ENCODE measurements at places on chromosomes 13 and 19.

- no peak for DNase-seq
These were observed 14.4 kb upstream of the GIPR start for GRCh38 chr19:45653634-45654033.

DNA sequence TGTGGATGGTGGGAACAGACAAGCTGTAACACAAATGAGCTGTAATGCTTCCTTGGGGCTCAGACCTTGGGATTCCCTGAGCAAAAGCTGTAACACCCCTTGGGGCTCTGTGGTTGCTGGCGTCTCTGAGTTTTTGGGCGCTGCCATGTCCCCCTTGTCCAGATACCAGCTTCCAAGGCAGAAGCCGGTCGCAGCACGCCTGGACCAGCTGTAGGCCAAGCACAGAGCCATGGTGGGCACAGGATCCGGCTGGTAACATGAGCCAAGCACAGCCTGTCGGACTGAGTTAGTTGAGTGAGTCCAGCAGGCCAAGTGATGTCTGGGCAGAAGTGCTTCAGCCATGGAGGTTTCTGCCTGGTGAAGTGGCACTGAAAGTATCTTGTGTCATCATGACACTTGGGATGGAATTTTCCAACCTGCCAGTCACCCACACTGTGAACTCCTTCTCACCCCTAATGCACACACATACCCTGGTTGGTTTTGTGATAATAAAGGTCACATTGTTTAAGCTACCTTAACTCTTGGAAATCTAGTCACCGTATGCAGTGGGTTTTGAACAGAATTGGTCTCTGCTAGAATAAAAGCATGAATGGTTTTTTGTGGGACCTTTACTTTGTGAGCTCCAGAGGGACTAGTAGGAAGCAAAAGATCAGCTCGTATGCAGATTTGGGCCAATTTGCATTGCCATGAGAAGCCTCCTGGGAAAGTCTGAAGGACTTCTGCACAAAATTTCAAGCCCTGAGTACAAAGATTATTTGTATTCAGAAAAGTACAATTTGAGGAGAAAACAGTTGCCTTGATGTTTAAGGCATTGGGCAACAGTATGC lies 7.0 kb upstream of the ZNF17 start:
- DNase-seq = no peak

GRCh38 chr13:41934994-41935393 lies 25.9 kb downstream of the VWA8 start:
- no peak for DNase-seq

DNA sequence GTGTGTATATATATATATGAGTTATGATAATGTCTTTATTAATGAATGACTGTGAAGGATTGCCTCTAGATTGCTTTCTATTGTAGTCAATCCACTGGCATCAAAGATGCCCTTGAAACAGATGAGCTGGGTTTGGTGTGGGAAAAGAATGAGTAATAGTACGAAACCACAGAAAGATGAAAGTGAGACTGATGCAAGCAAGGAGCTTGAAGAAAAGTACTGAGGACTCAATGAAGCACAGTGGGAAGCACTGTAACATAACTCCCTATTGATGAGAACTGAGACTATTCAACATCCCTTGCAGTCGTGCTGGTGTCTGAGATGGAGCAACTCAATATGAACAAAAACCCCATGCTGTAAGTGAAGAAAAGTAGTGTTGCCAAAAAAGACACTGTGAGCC lies 1794.2 kb downstream of the SLITRK5 start:
- DNase-seq = no peak

DNA sequence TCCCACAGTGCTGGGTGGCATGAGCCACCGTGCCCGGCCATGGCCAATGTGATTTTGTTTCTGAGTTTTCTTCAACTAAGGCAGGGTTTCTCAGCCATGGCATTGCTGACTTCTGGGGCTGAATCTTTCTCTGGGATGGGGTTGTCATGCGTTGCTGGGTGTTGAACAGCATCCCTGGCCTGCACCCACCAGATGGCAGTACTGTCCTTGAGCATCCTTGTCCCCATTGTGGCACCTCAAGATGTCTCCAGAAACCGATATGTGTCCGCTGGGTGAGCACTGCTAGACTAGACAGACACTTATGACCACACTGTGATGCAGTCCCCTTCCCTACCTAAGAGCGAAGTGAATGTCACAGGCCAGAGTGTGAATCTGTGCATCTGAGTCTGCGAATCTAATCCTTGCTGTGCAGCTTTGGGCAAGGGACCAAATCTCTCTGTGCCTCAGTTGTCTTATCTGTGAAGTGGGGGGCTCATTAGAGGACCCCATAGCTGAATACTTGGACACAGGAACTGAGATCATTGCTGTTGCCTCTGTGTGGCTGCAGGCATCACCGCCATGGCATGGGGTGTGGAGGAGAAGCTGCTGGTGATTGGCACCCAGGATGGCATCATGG lies 50.3 kb upstream of the SIN3B start:
- DNase-seq = peak; percentile 53

DNA sequence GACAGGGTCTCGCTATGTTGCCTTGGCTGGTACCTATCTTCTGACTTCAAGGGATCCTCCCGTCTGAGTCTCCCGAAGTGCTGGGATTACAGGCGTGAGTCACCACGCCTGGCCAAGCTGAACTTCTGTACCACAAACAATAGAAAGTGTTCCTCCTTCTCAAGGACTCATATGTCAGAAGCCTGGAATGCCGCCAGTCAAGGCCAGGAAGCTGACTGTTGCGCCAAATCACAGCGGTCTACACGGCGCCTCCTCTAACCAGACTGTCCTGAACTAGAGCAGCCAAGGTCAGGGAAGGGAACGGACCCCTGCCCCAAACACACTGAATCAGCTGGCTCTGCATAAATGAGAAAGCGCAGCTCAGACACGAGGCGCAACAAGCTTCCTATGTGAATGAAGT lies 14.6 kb downstream of the RAB20 start:
- DNase-seq = peak; percentile 45

- DNase-seq = no peak
These were observed 16.2 kb upstream of the FREM2 start for GRCh38 chr13:38670627-38671026.

- no peak for DNase-seq
These were observed 188.5 kb downstream of the LACC1 start for GRCh38 chr13:44068169-44068568.

GRCh38 chr19:5788422-5788821 lies 2.5 kb downstream of the DUS3L start:
- DNase-seq = no peak

DNA sequence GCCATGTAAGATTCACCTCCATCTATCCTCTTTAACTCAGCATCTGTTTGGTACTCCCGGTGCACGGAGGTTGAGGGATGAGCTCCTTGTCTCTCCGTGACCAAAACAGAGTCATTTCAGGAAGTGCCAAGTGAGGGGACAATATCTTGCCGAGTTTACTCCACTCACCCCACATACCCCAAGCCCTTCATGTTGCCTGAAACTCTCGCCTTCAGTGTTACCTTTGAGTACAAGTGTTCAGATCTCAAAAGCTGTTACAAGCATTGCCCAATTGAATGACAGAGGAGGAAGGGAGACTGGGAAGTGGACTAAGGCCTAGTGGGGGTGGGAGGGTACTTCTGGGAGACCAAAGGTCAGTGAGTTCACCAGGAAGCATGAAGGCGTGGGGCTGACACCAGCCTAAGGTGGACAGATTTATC lies 6.0 kb upstream of the SIGLEC12 start:
- no peak for DNase-seq

- no peak for DNase-seq
These were observed 10.7 kb downstream of the ZNF846 start for GRCh38 chr19:9757544-9758501.

- DNase-seq = no peak
These were observed 89.7 kb downstream of the AKAP11 start for GRCh38 chr13:42361701-42362100.

GRCh38 chr19:12996406-12997094 lies 1.3 kb downstream of the NFIX start:
- DNase-seq = peak; percentile 43

DNA sequence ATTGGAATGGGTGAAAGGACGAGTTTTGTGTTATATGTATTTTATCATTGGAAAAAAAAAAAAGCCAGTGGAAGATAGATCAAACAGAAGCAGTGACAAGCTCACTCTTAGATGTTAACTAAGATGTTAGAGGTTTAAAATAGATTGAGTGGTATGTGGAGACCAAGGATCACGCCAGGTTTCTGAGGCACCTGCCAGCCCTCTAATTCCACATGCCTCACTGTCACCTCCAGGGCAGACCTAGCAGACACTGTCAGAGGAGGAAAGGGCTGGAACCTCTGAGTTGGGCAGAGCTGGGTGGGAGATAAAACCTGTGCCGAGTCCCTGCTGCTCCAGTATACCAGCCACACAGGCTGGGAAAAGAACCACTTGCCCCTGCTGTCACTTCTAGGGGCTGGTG lies 57.5 kb upstream of the SIAH3 start:
- no peak for DNase-seq

DNA sequence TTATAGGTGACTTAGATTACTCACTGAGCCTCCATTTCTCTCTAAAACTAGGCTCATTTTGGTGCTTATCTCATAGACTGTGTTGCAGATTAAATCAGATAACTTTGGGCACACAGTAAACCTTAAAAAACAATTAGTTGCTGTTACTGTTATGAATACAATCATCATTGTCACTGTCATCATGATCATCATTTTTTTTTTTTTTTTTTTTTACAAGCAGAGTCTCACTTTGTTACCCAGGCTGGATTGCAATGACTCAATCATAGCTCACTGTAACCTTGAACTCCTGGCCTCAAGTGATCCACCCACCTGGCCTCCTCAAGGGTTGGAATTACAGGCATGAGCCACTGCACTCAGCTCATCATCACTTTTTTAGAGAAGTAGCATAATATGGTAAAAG lies 60.0 kb downstream of the VWA8 start:
- DNase-seq = no peak

DNA sequence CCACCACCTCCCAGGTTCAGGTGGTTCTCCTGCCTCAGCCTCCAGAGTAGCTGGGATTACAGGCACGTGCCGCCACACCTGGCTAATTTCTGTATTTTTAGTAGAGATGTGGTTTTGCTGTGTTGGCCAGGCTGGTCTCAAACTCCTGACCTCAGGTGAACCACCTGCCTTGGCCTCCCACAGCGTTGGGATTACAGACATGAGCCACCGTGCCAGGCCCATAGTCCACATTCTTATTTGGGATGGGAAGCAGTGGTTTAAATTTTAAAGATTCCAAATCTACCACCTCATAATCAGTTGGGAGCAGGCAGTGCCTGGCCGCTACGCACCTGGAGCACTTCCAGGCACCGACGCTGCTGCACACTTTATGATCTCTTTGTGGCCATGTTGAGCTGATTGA lies 160.6 kb upstream of the SOX1 start:
- DNase-seq = no peak

DNA sequence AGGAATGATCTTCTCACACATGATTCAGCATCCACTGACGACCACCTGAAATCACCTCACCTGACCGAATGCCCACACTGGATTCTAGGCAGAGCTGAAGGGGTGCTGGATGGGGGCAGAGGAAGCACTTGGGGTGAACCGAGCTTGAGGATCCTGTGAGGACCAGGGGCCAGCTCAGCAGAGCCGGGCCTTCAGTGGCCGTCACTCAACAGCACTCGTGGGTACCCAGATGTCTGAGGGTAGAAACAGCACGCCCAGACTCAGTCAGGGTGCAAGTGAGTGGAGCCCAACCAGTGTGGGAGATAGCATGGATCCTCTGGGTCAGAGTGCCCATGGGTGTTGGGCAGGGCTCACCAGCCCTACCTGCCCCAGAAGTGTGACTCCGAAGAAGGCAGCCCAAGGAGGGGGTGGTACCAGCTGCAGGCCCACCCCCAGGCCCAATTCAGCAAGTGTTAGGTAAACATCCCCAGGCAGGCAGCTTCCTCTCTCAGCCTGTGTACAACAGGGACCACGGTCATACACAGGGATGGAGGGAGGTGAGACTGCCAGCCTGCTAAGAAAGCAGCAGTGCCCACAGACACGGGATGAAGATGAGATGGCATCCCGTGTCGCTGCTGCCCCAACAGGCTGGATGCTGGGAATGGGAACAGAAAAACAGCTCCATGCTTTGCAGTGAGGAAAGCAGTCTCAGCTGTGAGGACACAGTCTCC lies 16.6 kb downstream of the GJA3 start:
- DNase-seq = no peak

- no peak for DNase-seq
These were observed 185.4 kb upstream of the SERP2 start for GRCh38 chr13:44188257-44188656.

- DNase-seq = no peak
These were observed 81.8 kb upstream of the STARD13 start for GRCh38 chr13:33367171-33367895.

- DNase-seq = peak; percentile 97
These were observed 9.5 kb downstream of the GPX4 start for GRCh38 chr19:1113030-1113985.

DNA sequence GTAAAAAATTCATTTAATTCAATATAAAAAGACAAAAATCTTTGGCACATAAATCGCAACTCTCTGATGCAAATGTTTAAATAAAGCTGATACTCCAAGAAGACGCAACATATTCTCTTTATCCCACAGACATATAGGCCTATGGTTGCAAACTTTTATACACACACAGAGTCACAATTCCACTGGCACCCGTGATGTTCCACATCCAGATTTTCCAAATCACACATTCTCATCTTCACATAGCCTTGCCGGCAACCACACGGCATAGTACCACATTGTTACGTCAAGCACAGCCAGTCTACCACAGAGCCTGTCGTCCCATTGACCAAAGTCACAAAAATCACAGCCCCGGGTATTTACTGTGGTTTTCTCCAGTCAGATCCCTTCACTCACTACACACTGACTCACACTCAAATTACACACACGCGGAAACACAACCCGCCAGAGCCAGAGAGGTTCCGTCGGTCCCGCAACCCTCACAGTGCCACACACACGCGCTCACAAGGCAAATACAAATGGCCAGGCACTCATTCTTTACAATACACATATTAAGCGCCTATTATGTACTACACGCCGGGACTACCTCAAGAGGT lies 546 bp upstream of the ZNF546 start:
- DNase-seq = peak; percentile 54

- DNase-seq = no peak
These were observed 880 bp upstream of the TMEM160 start for GRCh38 chr19:47049307-47049700.

DNA sequence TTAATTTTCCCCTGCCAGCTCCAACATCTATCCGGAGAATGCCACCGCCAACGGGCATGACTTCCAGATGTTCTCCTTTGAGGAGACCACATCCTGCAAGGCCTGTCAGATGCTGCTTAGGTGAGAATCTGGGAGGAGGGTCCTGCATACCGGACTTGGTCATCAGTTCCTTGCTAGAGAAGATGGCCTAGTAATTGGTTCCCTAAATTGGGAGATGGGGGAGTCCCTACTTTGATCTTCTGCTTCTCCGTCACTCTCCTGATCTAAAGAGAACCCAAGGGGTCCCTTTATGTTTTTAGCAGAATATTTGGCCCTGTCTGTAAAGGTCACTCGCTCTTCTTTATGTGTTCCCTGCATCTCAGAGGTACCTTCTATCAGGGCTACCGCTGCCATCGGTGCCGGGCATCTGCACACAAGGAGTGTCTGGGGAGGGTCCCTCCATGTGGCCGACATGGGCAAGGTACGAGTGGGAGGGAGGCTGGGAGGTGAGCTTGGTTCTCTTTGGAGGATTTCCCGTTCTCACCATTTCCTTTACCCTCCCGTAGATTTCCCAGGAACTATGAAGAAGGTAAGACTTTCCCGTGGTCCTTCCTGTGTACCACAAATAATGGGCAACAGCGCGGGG lies 54.1 kb upstream of the ADGRE1 start:
- no peak for DNase-seq
